Mesendoderm (in vitro differentiated cells): ENCODE measurements at places on chromosomes 13 and 19.

DNA sequence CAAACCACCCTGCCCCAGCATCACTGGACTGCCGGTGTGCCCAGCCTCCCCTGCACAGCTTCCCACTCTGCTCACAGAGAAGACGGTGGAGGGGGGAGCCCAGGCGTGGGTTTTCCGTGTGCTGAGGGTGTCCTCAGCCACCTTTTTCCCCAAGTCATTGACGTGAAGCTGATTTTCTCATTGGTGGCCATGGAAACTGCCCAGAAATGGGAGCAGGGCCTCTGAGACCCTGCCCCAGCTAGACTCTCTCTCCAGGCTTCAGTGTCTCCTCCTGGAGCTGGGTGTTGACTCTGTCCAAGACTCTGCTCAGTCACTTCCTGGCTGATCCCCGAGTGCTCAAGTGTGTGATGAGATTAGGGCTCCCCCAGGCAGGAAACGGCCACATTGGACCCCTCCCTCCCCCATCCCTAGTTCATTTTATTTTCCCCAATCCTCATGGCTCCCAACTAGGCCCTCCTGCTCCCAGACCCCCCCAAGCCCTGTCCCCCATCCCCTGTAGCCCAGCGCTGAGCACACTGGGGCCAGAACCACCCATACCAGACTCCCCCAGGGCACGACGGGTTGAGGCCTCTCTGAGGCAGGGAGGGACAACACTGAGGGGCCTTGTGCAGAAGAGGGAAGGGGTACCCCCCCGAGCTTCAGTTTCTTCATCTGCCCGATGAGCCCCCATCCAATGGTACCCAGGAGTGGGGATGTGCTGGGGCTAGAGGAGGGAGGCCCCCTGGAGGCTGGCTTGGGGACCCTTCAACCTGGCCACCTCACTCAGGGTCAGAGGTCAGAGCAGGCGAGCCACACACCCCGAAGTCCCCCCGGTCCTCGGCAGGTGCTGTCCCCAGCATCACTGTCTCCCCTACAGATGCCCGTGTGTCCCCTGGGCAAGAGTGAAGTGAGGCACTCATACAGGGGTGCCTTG, 1.2 kb upstream of the F2RL3 start:
- H3K27me3 ChIP-seq = no peaks in the 10 kb centered on the region
- H3K27ac ChIP-seq = no peak overlapping the region
- H3K36me3 ChIP-seq = no peaks in the 10 kb centered on the region
- no peak for DNase-seq

DNA sequence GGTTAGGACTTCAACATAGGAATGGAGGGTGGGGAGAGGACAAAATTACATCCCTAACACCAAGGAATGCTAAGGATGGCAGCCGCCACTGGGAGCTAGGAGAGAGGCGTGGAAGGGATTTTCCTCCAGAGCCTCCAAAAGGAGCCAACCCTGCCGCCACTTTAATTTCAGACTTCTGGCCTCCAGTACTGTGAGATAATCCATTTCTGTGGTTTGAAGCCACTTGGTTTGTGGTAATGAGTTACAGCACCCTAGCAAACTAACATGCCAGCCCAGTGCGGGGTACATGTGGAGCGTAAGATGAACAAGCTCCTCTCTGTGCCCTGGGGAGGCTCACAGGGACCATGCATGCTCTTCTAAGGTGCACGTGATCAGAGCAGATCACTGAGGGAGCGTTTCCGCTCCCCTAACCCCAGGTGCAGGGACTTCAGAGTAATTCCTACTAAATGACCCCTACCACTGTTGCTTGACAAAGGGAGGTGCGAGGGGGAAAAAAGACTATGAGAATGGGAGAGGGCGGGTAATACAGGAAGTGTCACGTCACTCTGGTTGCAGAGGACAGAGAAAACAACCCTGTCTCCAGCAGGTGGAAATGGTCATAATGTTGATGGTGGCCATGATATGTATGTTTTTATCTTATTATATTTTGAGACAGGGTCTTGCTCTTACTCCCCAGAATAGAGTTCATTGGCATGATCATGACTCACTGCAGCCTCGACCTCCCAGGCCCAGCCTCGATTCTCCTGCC, 12.0 kb downstream of the FPR1 start:
- DNase-seq = no peak
- H3K4me1 ChIP-seq = no peaks in the 10 kb centered on the region
- no peaks in the 10 kb centered on the region for H3K36me3 ChIP-seq
- H3K4me3 ChIP-seq = no peak overlapping the region

DNA sequence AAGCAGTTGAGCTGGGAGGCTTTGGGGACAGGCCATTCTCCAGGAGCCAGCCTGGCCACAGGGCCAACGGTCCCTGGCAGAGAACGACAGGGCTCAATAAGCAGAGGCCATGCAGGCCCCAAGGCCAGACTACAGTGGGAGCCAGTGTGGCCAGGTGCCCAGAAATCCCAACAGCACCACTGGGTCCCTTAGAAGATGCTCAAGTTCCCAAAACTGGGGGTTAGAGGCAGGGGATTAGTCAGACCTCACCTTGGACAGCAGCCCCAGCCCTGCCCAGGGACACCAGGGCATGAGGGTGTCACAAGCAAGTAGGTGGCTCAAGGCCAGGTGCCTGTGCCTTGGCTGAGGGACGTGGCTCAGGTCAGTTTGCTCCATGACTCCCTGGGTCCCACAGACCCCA, 12.8 kb downstream of the SCGB2B2 start:
- no peak overlapping the region for H3K4me3 ChIP-seq
- no peaks in the 10 kb centered on the region for H3K4me1 ChIP-seq
- H3K27me3 ChIP-seq = no peaks in the 10 kb centered on the region
- DNase-seq = no peak

- H3K4me3 ChIP-seq = no peak overlapping the region
- no peaks in the 10 kb centered on the region for H3K4me1 ChIP-seq
- H3K27ac ChIP-seq = no peak overlapping the region
- no peaks in the 10 kb centered on the region for H3K36me3 ChIP-seq
- DNase-seq = no peak
These were observed 115.9 kb downstream of the DACH1 start for GRCh38 chr13:71751073-71751472.

GRCh38 chr13:98947925-98948324, 29.9 kb downstream of the DOCK9 start:
- no peaks in the 10 kb centered on the region for H3K4me1 ChIP-seq
- H3K4me3 ChIP-seq = no peak overlapping the region
- no peaks in the 10 kb centered on the region for H3K36me3 ChIP-seq
- H3K27ac ChIP-seq = no peak overlapping the region

- H3K4me3 ChIP-seq = no peak overlapping the region
- H3K27me3 ChIP-seq = no peaks in the 10 kb centered on the region
- no peaks in the 10 kb centered on the region for H3K4me1 ChIP-seq
- DNase-seq = no peak
These were observed 15.6 kb upstream of the CCNE1 start for GRCh38 chr19:29796173-29796573.

GRCh38 chr13:112828082-112828699, 138.4 kb downstream of the ATP11A start:
- H3K4me3 ChIP-seq = no peak overlapping the region
- H3K27ac ChIP-seq = no peak overlapping the region
- H3K36me3 ChIP-seq = peaks cover 9% of the 10 kb centered on the region
- no peak for DNase-seq
- H3K27me3 ChIP-seq = no peaks in the 10 kb centered on the region

- H3K27me3 ChIP-seq = no peaks in the 10 kb centered on the region
- DNase-seq = no peak
- no peaks in the 10 kb centered on the region for H3K36me3 ChIP-seq
- no peaks in the 10 kb centered on the region for H3K4me1 ChIP-seq
These were observed 2.0 kb upstream of the ZNF461 start for GRCh38 chr19:36668646-36669045.

DNA sequence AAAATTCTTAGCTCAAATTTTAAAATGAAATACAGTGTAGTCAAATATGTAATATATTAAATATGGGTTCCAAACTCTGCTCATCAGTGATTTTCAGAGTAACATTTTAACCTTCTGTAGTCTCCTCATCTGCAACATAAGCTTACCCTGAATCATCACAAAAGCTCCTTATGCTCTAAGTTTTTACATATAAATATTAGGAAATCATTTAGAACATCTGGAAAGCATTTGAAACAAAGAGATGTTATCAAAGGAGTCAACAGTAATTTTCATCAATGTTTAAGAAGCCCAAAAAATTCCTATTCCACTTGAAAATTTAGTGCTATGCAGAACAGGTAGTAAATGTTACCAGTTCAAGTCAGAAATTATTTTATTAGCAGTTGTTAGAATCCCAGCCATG, 224.7 kb downstream of the DCT start:
- DNase-seq = no peak
- H3K4me3 ChIP-seq = no peak overlapping the region
- H3K4me1 ChIP-seq = no peaks in the 10 kb centered on the region
- H3K36me3 ChIP-seq = no peaks in the 10 kb centered on the region
- H3K27ac ChIP-seq = no peak overlapping the region

DNA sequence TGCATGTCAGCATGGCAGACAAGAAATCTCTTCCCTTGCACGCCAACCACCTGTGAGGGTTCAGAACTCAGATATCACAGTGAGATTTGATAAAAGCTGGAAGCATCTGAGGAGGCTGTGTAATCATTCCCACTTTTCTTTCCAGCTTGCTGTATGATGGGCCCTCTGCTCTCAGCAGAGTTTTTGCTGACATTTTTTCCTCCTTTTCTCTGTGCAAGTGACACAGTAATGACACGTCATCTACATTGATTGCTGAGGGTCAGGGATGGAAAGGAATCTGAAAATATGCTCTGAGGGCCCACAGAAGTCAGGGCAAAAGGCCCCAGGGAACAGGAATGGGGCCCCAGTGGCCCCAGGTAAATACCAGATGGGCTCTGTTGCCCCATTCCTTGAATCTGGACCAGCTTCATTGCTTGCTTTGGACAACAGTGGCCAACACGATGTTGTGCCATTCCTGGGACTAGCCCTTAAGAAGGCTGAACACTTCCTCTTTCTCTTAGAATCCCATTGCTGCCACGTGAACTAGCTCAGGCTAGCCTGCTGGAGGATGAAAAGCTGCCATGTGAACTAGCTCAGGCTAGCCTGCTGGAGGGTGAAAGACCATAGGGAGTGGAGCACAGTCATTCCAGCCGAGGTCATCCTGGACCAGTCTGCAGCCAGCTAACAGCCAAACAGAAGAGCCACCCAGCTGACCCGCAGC, 68.2 kb downstream of the CACNA1A start:
- no peak for DNase-seq
- H3K27ac ChIP-seq = no peak overlapping the region
- H3K4me1 ChIP-seq = no peaks in the 10 kb centered on the region

DNA sequence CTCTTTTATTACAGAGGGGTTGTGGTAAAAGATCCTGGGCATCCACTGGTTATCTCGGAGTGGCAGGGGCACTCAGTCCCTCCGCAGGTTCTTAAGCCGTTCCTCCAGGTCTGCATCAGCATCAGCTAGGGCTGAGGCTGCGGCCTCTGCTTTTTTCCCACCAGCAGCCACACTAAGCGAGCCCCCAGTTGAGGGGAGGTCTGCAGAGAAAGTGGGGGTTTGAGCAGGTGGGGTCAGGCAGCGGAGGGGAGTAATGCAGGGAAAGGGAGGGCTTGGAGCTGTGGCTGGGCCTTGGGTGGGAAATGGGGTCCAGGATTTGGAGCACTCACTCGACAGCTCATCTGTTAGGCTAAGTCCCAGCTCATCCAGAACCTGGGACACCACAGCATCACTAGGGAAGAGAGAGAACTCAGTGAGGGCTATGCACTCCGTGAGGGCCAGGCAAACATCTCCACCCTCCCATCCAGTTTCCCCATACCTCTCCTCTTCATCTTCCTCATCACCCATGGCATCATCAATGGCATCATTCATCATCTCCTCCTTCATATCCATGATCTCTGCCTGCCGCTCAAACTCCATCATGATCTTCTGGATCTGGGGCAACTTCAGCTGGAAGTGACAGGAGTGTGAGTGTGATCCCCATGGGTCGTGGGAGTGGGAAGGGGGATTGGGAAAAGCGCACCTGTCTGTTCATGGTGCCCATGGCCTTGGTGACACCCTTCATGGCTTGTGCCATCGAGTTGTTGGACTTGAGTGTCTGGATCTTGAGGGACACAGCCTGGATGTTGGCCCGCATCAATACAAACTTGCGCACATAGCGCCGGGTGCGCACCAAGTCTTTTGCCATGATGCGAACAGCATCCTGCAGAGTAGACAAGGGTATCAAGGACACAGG, 3.1 kb downstream of the CHMP2A start:
- H3K4me1 ChIP-seq = peaks cover 2% of the 10 kb centered on the region
- no peak overlapping the region for H3K4me3 ChIP-seq
- no peaks in the 10 kb centered on the region for H3K27me3 ChIP-seq

- H3K4me1 ChIP-seq = no peaks in the 10 kb centered on the region
- no peak overlapping the region for H3K27ac ChIP-seq
- no peak for DNase-seq
- no peak overlapping the region for H3K4me3 ChIP-seq
- H3K27me3 ChIP-seq = no peaks in the 10 kb centered on the region
These were observed 15.1 kb upstream of the PLPP2 start for GRCh38 chr19:306151-306900.

DNA sequence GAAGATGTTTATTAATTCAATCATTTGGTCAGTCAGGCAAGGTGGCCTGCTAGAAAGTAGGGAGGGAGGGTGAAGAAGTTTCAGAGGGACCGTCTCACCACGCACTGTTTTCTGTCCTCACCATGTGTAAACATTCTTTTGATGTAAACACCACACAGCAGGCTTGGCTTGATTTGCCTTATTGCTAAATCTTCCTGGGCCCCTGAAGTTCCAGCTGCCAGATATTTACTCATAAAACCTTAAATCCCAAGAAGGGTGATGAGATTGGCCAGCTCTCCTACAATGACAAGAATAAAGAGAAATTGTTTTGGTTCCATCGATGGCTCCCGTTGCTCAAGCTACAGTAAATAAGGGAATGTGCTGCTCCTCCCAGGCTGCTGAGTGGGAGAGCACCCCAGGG, 198.2 kb upstream of the TMTC4 start:
- H3K27ac ChIP-seq = no peak overlapping the region
- no peak overlapping the region for H3K4me3 ChIP-seq
- DNase-seq = no peak
- no peaks in the 10 kb centered on the region for H3K36me3 ChIP-seq

GRCh38 chr19:43478323-43478722, 12.9 kb upstream of the LYPD3 start:
- no peaks in the 10 kb centered on the region for H3K36me3 ChIP-seq
- no peak overlapping the region for H3K27ac ChIP-seq
- no peaks in the 10 kb centered on the region for H3K4me1 ChIP-seq
- H3K27me3 ChIP-seq = no peaks in the 10 kb centered on the region

- peaks cover 5% of the 10 kb centered on the region for H3K4me1 ChIP-seq
- no peak for DNase-seq
- no peak overlapping the region for H3K4me3 ChIP-seq
- H3K36me3 ChIP-seq = no peaks in the 10 kb centered on the region
- no peaks in the 10 kb centered on the region for H3K27me3 ChIP-seq
These were observed 83.3 kb downstream of the KLF5 start for GRCh38 chr13:73142071-73142470.

GRCh38 chr13:109906976-109907375, 120.6 kb upstream of the IRS2 start:
- H3K36me3 ChIP-seq = no peaks in the 10 kb centered on the region
- DNase-seq = no peak
- no peaks in the 10 kb centered on the region for H3K4me1 ChIP-seq
- no peak overlapping the region for H3K4me3 ChIP-seq

GRCh38 chr19:498977-499623, 2.8 kb downstream of the MADCAM1 start:
- H3K27ac ChIP-seq = no peak overlapping the region
- DNase-seq = no peak
- H3K4me3 ChIP-seq = no peak overlapping the region
- no peaks in the 10 kb centered on the region for H3K4me1 ChIP-seq

GRCh38 chr19:8321986-8322637, 816 bp downstream of the RPS28 start:
- H3K4me1 ChIP-seq = peaks cover 6% of the 10 kb centered on the region
- H3K27me3 ChIP-seq = no peaks in the 10 kb centered on the region
- peaks cover 7% of the 10 kb centered on the region for H3K36me3 ChIP-seq
- no peak for DNase-seq
- H3K27ac ChIP-seq = no peak overlapping the region
